Cardiac ventricle fibroblast (primary cell): ENCODE measurements at places on chromosomes 1 and 21. TPM values are rescaled to one million over a fixed set of nuclear protein-coding genes. Genes with fewer than 3 reads are reported as not detected.

Gene CAPN2
- total RNA-seq = 138 and 149 TPM in 2 replicates

Gene FCRL4
- not detected in 2 replicates for total RNA-seq

Gene OR14K1
- not detected in 2 replicates for total RNA-seq

Gene SDC3
- total RNA-seq = 74.8 and 90.7 TPM in 2 replicates

Gene PLEKHN1
- total RNA-seq = 0.24 and 0.50 TPM in 2 replicates

Gene OVAAL
- not detected in 2 replicates for total RNA-seq
